Suprapubic skin (tissue), 4 donors: ENCODE measurements at places on chromosomes 6 and 20. TPM values are rescaled to one million over a fixed set of nuclear protein-coding genes. Genes with fewer than 3 reads are reported as not detected.

- no peak for DNase-seq
These were observed 9.4 kb downstream of the ABCC10 start for GRCh38 chr6:43436577-43437282.

Gene CLPSL1
- total RNA-seq, result not detected

Gene FAM83B
- total RNA-seq, result 153 TPM

- DNase-seq, result no peak
These were observed 161.1 kb upstream of the DTNBP1 start for GRCh38 chr6:15823838-15824414.

Gene SAMD5
- 3.7 TPM for total RNA-seq

GRCh38 chr6:98463038-98464000 lies 371.1 kb upstream of the POU3F2 start:
- DNase-seq, result no peak

Gene TEAD3
- 39.0 TPM for total RNA-seq

GRCh38 chr20:13659288-13659687 lies 20.6 kb upstream of the TASP1 start:
- no peak for DNase-seq

DNA sequence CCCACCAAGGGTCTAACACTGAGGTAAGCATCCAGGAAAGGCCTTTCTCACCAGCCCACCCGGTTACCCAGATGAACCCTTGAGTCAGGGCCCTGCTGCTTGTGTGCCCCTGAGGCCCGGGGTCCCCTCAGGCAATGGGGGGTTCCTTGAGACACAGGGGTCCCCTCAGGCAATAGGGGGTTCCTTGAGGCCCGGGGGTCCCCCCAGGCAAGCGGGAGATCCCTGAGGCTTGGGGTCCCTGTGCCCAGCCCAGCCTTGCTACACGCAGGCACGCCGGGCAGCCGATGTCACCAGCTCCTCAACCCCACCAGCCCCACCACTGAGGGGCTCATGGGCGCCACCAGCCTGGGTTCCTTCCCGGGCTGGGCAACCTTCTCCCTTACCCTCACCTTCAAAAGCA lies 247.2 kb downstream of the TTLL2 start:
- no peak for DNase-seq

DNA sequence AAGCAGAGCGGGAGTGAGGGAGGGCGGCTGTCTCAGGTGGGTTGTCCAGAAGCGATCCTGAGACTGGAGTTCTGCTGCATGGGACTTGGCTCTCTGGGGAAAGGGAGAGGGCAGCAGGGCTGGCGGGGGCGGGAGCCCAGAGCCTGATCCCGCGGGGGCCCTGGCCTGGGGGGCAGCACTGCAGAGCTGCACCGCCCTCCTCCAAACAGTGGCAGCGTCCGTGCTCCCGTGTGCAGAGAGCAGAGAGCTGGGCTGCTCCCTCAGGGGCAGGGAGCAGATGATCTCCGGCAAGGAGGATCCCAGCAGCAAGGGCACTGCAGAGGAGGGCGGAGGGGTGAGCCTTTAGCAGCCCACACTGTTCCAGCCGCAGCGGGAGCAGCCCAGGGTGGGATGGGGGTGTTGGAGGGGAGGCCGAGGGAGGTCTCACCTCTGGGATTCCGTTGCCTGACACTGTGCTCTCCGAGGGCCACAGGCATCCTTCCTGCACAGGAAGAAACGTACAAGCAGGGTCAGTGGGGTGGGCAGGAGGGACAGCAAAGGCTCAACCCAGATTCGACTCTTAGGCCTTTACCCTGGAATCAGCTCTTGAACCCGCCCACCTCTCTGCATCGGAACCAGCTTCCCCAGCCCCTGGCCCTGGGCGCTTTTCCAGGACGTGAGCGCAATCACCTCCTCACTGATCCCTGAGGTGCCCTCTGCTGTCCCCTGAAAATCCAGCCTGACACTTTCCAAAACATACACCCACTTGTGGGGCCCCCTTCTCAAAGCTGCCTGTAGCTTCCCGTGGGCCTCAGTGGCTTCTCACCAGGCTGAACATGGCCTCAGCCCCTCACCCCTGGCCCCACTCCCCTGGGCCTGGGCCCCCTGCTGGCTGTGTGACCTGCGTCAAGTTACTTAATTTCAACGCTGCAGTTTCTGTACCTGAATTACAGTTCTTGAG lies 32.6 kb upstream of the ZBP1 start:
- DNase-seq, result peak; percentile 54

GRCh38 chr6:7152462-7152861 lies 44.7 kb downstream of the RREB1 start:
- no peak for DNase-seq

Gene LAMA5
- total RNA-seq, result 623 TPM

DNA sequence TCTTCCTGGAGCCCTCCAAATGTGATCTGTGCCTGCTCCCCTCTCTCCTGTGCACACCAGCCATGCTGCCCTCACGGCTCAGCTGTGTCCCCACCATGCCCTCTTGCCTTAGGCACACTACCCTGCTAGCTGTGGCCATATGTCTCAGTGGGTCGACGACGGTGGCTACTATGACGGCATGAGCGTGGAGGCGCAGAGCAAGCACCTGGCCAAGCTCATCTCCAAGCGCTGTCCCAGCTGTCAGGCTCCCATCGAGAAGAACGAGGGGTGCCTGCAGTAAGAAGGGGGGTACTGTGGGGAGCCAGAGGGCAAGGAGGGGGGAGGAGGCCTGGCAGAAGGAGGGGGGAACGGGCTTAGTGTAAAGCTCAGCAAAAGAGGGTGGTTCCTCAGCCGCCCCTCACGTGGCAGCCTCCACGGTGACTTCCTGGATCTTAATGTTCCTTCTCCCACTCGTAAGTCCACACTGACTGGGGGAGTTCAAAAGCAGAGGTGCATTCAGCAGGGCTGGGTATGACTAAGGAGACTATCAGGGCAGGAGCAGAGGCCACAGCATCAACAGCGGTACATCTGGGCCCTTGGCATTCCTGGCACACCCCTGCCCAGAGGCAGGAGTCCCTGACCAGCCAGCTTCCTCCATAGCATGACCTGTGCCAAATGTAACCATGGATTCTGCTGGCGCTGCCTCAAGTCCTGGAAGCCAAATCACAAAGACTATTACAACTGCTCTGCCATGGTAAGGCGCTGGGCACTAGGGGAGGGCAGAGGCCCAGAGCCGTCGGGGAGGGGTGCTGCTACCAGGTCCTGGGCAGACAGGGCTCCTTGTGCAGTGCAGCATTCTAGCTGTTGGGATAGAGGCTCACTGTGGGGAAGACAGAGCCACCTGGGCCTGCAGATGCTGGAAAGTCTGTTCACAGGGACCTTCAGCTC lies 8.0 kb downstream of the DNPH1 start:
- DNase-seq, result peak; percentile 65

GRCh38 chr6:133964052-133964451 lies 11.0 kb downstream of the TBPL1 start:
- DNase-seq, result no peak

Gene MATN4
- 1.5 TPM for total RNA-seq

- DNase-seq, result no peak
These were observed 22.7 kb upstream of the BMP6 start for GRCh38 chr6:7703148-7703680.

- DNase-seq, result no peak
These were observed 233.5 kb downstream of the TMEM242 start for GRCh38 chr6:157089851-157090250.

DNA sequence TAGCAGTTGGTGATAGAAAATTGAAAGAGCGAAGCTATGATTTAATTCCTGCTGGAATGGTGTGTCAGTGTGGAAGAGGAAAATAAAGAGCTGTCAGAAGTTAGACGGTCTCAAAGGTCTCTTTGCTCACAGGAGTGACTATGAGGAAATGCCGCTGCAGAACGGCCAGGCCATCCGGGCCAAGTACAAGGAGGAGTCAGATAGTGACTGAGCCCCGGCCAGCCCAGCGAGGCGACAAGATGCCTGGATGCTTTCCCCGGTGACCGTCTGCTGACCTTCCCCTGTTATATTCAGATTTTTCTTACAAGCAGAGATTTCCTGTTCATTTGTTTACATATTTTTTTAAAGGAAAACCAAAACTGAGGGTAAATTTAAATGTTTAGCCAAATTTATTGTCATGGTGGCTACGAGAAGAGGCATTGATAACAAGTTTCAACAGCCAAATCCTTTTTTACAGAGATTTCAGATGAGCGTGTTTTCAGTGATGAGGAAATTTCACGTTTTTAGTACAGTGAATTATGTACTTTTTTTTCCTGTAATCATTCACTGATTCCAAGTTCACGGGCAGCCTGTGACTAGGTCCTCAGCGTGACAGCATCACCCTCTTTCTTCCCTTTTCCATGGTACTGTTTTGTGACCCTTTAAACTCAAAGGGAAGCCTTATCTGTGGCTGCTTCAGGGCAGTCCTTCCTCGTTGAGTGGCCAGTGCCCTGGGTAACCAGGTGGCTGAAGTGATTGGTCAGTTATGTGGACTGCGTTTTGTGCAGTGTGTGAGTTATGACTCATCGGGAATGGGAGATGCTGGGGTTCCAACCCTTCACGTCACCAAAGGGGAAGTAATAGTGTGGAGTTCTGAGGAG lies 12.6 kb downstream of the DYNLT1 start:
- DNase-seq, result peak; percentile 89

DNA sequence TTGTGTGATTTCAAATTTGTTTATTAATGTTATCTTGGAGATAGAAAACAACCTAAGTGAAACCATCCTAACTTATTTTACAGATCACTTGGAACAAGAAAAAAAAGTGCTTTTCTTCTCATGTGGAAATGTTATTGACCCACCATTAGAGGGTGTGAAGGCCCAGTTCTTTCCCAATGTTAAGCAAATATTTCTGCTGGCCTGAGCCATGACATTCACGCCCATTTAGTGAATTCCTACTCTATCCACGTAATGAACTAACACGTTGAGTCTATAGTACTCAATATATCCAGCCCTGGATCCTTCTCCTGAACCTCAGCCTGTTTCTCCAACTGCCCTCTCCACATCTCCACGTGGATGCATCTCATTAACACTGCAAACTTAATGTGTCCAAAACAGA lies 180.6 kb upstream of the ZFP64 start:
- no peak for DNase-seq

Gene SOBP
- total RNA-seq, result 1.5 TPM

Gene BMP5
- not detected for total RNA-seq

DNA sequence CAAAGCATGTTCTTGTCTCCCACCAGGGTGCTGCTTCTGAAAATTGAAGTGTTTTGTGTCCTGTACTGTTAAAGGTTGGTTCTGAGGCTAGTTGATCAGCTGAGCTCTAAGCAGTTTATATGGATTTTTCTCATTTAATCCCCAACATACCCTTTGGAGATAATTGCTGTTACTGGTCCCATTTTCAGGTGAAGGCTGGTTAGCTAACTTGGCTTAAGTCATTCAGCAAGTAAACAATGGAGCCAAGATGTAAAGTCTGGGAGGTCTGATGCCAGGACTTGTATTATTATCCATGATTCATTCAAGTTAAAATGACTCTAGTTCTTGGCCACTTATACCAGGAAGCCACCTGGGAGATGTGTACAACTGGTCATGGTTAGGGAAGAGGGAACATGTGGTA lies 42.5 kb upstream of the FERMT1 start:
- no peak for DNase-seq

DNA sequence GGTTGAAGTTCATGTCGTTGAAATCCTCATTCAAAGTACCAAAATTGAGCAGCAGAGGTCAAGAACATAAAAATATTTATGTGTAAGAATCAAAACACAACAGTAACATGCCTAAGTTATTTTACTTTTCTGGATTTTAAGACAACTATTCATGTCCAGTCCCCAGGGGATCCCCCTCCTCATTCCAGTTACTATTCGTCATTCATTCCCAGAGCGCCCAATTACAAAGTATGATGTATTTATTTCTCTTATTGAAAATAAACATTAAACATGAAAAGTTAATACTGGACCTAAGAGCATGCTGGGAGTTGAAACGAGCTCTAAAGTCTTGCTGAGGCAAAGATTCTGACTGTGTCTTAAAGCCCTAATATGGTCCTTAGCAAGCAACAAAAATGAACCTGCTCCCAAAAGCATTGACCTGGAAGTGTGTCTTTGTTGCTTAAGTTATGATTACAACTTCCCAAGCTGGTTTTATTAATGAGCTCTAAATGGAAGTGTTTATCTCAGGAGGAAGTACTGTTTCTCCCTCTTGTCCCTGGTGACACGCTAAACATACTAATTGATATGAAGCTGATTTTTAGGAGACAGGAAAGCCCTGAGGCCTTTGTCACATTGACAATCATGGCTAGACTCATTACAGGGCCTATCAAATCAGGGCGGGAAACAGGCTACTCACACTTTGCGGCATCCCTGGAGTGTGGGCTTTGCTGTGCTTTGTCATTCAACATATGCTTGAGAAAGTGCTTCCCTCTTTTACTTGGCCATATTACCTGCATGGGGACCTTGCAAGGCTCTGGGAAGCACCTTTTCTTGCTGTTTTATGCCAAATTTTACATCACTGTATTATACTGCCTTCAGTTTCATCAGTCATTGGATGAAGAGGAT lies 192.2 kb upstream of the DTNBP1 start:
- DNase-seq, result no peak

Gene ADGB
- 3.6 TPM for total RNA-seq

DNA sequence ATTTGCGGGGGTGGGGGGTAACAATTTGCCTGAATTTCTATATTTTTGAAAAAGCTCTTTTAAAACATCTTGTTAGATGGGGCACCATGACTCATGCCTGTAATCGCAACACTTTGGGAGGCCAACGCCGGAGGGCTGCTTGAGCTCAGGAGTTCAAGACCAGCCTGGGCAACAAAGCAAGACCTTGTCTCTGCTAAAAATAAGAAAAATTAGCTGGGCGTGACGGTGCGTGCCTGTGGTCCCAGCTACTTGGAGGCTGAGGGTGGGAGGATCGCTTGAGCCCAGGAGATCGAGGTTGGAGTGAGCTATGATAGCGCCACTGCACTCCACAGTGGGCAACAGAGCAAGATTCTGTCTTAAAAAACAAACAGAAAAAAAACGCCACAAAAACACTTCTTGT lies 41.5 kb upstream of the TIAM2 start:
- no peak for DNase-seq
